ENCODE measurements at places on chromosomes 16 and 17.

DNA sequence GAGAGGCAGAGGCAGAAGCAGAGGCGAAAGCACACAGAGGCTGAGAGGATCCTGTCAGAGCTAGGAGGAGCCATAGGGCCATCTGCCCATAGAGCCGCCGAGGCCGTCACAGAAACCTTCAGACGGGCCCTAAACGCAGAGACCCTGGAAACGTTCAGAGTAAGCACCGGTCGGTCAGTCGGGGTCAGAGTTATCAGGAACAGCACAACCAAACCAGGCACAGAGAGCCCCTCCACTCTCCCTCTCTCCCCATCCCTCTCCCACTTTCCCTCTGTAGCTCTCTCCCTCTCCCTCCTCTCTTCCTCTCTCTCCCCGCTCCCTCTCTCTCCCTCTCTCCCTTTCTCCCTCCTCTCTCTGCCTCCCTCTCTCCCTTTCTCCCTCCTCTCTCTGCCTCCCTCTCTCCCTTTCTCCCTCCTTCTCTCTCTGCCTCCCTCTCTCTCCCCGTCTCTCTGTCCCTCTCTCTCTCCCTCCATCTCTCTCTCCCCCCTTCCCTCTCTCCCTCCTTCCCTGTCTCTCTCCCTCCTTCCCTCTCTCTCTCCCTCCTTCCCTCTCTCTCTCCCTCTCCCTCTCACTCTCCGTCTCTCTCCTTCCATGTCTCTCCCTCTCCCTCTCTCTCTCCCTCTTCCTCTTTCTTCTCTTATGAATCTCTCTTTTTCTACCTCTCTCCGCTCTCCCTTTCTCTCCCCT lies 138.9 kb downstream of the C16orf95 start:
- no peak for DNase-seq

GRCh38 chr17:78637643-78638420 lies 60.6 kb upstream of the DNAH17 start:
- no peak for DNase-seq

GRCh38 chr17:28926786-28927185 lies 23.9 kb upstream of the DHRS13 start:
- no peak for DNase-seq

DNA sequence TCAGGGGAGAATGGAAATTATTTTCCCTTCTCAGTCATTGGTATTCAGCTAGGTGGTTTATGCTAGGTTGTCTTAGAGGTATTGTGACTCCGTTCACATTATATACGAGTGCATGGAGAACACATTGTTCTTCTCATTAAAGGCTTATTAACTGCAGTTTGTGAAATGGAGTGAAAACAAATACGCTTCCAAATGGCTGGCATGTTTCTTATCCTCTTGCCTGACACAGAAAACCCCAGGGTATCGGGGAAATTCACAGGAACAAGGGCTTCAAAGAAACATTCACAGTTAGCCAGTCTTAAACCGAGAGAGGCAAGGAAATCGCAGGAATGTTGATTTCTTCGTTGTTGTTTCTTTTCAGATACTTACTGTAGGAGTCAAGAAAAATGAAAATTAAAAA lies 1047.9 kb upstream of the RBFOX1 start:
- no peak for DNase-seq

GRCh38 chr17:79626156-79626890 lies 15.5 kb upstream of the RBFOX3 start:
- DNase-seq, result no peak

DNA sequence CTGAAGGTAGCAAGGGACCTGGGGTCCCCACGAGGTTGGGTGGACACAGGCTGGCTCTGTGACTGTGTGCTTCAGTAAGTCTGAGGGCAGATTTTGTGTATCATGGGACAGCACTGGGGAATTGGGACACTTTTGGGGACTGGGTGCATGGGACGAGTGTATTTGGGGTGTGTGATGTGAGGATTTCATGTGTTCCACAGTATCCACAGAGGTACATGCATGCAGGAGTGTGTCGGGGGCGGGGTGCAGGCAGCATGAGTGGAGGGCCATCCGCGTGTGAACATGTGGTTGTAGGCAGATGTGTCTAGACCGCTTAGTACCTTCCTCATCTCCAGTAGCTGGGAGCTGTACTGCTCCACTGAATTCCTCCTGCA lies 1.1 kb upstream of the DLX3 start:
- DNase-seq, result no peak

- DNase-seq, result no peak
Observed at GRCh38 chr17:33220036-33220435, 73.1 kb downstream of the ASIC2 start.

DNA sequence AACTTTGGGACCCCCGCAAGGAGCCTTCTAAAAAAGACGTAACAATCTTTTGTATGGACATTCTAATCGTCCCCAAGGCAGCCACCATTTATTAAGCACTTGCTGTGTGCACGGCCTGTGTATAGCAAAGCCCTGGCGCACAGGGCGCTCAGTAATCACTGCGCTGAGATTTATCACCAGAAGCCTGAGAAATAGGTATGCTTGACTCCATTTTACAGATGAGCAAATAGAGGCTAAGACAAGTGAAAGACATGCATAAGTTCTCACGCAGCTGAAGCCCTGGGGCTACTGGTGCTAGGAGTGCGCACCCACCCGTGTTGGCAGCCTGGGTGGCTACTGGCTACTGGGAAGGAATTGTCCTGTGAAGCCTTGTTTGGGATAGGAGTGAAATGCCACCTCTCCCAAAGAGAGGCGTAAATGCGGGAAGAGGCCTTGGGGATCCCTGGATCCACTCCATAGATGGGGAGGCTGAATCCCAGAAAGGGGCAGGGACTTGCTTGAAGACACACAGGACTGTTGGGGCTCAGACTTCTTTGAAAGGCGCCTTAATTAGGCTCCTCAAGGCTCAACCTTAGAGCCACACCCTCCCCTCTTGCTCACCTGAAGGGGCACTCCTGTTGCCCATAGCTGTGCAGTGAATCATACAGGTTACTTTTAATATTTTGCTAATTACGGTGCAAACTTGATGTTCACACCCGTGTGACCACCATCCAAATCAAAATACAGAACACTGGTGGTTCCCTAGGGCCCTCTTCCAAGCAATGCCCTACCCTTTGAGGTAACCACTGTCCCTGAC lies 634 bp upstream of the NATD1 start:
- DNase-seq, result no peak

DNA sequence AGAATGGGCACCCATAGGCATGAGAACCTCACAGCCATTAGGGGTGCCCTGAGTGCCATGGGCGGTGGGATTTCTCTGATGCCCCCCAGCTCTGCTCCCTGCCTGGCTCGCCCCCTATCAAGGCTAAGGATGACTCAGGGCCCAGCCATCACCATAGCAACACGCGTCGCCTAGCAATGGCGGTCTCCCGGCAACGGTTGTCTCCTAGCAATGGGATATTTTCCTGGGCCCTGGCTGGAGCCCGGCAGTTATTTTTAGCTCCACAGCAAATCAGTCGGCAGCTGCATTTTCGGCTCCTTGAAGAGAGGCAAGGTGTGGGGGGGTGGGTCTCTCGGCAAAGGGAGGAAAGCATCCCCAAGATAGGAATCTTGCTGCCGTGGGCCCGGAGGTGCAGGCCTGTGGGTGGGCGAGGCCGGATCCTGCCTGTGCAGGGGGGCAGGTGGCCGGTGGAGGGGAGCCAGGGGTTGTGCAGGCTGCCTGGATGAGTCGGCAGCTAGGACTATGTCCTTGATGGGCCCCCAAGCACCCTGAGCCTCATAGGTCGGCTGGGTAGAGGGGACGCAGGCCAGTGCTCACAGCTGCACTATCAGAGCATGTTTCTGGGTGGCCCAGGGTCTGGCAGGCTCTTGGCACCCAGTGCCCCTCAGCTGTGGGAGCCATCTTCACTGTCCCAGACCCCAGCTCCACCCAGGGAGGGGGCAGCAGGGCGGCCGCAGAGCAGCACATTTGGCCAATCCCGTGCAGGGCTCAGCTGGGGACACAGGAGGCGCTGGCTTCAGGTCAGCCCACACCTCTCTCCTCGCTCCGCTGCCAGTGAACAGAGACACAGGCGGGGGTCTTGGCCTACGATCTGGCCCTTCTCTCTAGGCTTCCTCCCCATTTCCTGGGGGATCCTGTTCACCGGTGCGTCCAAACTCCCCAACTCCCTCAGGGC lies 4.2 kb upstream of the FBXL16 start:
- DNase-seq, result no peak

Measured in activated CD4-positive, alpha-beta T cell treated with anti-CD3 and anti-CD28 coated beads, Interleukin-2, amount 50 U/mL, for 1 hour (primary cell).